Stimulated activated CD4-positive, alpha-beta T cell treated with anti-CD3 and anti-CD28 coated beads, Interleukin-4, amount 100 ng/mL, for 4 hours (primary cell): ENCODE measurements at places on chromosomes 6 and 20.

GRCh38 chr6:32291543-32291942 lies 67.7 kb upstream of the NOTCH4 start:
- DNase-seq: no peak

DNA sequence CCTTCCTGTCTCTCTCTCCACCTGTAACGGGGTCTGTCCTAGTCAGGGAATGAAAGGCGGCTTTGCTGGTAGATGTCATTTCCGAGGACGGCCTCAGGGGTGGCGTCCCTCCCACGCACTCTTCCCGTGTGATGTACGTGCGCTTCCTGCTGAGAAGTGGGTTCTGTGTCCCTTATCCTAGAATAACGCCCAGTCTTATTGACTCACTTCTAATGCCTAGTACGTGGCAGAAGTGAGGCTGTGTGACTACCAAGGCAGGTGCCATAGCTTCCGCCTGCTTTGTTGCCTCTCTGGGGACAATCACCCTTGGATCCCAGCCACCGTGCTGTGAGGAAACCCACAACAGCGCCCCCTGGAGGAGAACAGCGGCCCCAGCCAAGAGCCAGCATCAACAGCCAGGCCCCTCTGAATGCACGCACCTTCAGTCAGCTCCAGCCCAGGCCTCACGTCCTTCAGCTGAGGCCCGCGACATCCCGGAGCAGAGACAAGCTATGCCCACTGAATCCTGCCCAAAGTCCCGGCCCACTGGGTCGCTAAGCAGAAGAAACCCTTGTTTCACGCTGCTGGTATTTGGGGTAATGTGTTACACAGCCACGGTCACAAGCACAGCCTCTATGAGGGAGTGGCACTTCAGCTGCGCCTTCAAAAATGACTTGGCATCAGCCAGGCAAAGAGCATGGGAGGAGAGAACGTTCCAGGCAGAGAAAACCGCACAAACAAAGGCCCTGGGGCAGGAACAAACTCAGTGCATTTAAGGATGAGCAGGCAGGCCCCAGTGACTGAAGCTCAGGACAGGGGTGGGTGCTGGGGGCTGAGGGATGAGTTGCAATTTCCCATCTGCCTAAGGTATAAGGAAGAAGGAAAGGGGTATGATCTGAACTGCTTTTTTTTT lies 224.2 kb downstream of the NFATC2 start:
- DNase-seq: peak; percentile 50

DNA sequence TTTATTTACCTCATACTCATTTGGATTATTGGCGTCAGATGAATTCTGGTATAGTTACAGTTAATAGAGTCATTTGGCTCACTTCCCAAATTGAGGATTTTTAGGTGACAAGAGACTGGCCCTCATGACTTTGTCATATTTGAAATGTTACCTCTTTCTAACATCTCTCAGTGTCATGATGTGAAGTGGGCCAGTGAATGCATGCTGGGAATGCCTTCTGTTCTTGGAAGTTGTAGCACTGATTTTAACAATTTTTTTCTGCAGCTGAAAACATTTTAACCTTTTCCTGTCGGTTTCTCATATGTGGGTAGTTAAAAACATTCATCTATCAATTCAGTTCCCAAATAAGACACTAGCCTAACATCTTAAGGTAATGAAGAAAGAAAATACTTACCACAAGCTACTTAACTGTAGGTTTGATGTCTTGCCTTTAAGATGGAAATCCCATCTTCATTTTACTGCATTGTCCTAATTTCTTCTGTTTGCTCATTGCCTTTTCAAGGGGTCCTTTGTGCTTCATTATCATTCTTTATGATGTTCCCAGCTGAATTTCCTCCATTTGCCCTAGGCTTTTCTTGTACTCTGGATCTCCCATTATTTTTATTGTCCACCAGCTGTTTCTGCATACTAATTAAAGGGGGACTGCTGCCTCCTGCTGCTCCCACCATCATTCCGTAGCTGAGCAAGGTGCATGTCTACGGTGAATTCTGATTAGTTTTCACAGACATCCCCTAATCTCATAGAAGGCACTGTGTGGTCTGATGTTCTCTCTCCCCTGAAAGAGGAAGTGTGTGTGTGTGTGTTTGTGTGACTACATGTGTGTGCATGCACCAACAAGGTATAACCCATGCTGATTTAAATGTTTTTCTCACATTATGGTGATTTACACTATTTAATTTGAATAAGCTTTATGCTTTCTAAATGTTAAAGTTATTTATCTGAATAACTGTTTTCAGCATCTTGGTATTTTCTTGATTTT lies 109.5 kb downstream of the B3GAT2 start:
- DNase-seq: no peak

DNA sequence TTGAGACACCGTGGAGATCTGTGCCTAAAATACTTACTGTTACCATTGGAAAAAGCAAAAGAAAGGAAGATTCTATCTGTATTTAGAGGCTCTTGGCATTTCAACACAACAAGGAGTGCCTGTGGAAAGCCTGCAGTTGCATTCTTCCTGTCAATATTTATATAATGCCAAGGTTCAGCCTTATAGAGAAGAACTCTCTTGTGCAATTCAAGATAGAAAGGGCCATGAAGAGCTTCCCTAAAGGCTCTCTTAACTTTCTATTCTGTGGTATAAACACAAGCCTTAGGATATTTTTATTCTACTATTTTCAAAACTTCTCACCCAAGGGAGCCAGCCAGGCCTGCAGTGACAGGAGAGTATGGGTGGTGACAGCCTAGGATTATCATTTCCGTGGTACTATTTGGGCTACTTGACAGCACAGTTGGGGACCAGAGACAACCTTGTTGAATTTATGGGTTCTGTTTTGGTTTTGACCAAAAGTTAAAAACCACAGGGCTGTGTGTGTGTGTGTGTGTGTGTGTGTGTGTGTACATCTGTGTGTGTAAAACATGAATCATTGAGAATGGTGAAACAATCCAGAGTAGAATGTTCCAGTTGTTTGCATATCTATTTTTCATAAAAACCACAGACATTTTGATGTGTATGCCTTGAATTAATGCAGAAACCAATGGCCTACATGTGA lies 700.9 kb upstream of the SLC35B3 start:
- DNase-seq: no peak

DNA sequence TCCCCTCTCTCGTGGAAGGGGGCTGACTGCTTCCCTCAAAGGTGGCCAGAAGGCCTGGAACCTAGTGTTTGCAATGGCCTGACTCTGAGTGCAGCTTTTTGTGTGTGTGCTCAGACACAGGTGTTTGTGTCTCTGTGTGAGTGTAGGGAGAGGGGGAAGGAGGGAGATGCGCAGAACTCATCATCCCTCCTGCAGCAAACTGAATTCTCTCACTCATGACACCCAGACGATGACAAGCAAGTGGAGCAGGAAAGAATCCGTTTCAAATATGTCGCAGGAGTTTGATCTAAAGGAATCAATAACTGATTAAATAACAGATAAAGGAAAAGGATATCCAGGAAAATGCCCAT lies 101.4 kb downstream of the TNFAIP3 start:
- no peak for DNase-seq
